Stimulated activated memory B cell treated with anti-CD40 and anti-IgM and Interleukin-4, amounts not matched to agents 10 μg/mL and 1 μg/mL and 100 μg/mL, for 72 hours (primary cell): ENCODE measurements at places on chromosomes 4 and X.

- no peak for ATAC-seq
These were observed 26.2 kb upstream of the SCRG1 start for GRCh38 chr4:173424899-173425805.

DNA sequence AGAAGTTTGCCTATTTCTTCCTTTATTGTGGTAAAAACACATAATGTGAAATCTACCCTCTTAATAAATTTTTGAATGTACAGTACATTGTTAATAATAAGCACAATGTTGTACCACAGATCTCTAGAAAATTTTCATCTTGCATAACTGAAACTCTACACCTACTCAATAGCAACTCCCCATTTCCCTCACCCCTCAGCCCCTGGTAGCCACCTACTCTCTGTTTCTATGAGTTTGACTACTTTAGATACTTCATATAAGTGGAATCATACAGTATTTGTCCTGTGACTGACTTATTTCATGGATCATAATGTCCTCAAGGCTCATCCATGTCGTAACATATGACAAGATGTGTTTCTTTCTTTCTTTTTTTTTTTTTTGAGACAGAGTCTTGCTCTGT, 446.4 kb downstream of the RPA4 start:
- no peak for ATAC-seq

DNA sequence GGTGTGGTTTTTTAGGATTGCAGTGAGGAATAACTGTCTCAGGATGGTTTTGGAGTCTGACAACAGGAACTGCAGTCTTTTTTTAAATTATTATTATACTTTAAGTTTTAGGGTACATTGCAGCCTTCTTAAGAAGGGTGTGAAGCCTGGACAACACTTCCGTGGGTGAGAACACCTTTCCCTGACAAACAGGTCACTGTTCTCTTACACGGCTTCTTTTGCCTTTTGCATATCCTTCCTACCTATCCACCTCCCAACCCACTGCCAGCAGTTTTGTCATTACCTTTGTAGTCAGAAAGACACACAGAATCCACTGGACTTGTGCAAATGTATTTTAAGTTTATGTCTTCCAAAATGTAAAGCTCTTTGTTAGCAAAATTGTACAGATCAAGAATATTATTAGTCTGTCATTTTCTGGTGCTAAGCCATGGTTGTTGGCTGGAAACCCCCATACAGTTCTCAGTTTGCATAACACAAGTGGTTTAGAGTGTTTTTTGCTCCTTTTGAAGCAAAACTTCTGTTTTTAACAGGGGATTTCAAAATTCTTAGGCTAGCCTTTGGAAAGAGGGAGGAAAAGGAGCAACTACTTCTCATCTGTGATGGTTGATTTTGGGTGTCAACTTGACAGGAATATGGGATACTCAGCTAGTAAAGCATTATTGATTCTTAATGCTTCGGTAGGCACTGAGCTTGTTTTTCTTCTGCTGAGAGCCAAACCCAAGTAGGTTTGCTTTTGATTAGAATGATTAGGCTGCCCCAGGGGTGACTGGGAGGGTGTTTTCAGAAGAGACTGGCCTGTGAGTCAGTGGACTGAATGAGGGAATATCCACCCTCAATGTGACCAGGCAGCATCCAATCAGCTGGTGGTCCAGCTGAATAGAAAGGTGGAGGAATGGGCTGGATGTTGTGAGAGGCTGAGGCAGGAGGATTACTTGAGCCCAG, 29.4 kb upstream of the KLHL2 start:
- peak; percentile 31 for ATAC-seq

DNA sequence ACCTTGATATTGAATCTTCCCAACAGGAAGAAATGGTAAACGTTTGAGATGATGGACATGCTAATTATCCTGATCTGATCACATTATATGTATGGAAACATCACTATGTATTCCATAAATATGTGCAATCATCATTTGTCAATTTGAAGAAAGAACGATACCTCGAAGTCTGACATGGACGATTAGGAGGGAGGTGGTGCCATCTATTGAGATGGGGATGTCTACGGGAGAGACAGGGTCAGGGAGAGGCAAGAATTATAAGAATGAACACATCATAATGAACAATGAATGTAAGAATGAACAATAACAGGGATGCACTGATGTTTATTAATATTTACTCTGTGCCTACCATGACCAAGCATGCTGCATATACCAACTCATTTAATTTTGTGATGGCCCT, 93.7 kb upstream of the SOD3 start:
- ATAC-seq = no peak

DNA sequence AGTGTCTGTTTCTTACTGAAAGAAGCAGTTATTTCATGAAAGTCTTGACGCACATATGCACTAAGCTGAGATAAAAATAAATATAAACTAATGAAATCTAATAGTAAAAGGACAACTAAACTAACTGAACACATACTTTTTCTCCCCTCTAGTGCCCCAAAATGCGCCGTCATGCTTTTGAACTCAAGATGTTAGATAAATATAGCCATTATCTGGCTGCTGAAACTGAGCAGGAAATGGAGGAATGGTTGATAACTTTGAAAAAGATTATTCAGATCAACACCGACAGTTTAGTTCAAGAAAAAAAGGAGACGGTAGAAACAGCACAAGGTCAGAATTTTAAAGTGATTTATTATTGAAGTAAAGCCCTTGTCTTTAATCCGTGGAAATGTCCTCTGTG, 70.2 kb downstream of the DOCK11 start:
- ATAC-seq = no peak

DNA sequence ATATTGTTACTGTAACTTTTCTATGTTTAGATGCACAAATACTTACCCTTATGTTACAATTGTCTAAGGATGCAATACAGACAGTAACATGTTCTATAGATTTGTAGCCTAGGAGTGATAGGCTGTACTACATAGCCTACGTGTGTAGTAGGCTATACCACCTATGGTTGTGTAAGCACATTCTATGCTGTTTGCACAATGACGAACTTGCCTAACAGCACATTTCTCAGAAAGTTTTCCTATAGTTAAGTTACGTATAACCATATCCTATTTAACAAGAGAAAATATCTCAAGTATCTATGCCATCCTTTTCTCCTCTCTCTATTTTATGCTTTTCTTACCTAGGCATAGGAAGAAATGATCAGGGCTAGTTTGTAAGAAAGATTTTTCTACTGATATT, 710.8 kb upstream of the HTR2C start:
- ATAC-seq = no peak

DNA sequence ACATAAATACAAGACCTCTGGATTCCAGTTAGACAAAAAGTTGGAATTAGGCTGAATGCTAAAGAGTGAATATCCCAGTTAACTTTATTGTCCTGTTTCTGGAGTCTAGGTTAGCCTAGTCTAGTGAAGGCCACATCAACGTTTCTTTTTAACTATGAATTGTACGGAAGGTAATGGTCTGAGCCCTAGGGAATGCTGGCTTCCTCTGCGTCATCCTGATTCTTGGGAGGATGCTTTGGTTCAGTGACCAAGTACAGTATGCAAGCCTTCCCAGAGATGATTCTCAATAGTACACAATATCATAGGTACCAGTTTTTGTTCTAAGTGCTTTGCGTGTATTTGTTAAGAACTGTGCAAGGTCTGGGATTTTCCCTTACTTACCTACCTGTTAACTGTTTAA, 11.8 kb downstream of the DIAPH2 start:
- ATAC-seq = no peak

DNA sequence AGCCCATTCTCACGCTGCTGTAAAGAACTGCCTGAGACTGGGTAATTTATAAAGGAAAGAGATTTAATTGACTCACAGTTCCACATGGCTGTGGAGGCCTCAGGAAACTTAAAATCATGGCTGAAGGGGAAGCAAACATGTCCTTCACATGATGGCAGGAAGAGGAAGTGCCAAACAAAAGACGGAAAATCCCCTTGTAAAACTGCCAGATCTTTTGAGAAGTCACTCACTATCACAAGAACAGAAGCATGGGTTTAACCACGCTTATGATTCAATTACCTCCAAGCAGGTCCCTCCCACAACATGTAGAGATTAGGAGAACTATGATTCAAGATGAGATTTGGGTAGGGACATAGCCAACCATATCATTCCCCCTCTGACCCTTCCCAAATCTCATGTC, 335.5 kb downstream of the IL15 start:
- ATAC-seq = no peak

- ATAC-seq = no peak
These were observed 6.4 kb downstream of the TRO start for GRCh38 chrX:54926978-54927377.

GRCh38 chr4:37892641-37893040, 1.8 kb downstream of the TBC1D1 start:
- peak; percentile 82 for ATAC-seq

DNA sequence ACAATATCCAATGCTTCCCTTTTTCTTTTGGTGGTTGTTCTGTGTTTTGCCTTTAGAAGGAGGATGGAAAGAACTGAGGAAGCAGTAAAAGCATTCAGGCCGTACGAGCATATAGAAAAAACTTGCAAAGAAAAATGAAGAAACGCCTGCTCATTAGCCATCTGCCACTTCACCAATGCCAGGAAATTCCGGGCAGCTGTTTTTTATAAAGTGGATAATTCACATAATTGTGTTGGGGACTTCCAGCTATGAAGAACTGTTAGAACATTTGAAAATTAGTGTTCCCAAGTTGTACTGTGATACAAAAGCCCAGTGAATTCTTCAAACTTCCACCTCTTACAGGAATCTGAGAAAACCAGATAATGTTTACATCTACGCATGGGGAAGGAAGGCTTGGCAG, 11.7 kb downstream of the RELL1 start:
- no peak for ATAC-seq

DNA sequence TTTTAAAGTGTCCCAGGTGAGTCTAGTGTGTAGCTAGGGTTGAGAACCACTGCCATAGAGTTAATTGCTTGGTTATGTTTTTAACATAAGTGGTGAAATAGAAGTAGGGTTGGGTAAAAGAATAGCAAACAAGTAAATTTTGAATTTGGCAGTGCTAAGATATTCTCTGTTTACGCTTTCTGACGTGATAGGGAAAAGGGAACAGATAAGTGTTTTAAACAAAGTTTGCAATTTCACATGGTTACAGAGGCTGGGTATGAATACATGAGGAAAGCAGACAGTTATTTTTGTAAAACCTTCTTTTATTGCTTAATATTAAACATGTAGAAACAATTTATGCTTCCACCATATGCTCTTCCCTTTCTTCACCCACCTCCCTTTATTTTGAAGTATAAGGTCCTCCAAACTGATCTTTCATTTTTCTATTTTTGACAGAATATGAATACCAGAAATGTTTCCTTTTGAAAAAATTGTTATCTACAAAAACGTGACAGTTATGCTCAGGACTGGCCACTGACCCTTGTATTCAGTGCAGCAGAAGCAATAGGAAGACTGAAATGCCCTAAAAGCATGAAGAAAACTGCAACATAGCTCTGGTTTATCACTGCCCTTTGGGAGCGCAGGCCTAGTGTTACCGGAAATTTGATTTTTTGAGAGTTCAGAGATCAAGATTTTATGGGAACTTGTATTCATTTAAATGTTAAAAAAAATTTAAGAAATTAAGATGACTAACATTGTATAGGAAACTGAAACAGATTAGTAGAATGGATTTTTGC, 214.4 kb upstream of the ARSJ start:
- no peak for ATAC-seq

- no peak for ATAC-seq
These were observed 27.6 kb downstream of the SMIM20 start for GRCh38 chr4:25941457-25942221.

DNA sequence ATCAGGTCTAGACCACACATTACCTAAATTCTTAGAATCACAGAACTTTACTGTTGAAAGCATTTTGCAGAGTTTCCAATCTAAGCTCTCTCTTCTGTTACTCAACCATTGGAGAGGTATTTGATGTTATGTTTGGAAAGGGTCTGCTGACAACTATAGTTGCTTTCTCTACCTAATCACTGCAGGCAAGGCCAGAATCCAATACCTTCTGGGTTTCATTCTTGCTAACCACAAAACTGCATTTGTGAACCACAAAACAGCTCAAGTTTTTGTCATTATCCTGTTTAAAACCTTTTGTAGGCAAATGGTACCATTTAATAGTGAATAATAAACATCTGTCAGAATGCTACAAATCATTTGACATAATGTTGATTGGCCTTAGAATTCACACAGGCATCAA, 380.1 kb downstream of the GASK1B start:
- no peak for ATAC-seq

DNA sequence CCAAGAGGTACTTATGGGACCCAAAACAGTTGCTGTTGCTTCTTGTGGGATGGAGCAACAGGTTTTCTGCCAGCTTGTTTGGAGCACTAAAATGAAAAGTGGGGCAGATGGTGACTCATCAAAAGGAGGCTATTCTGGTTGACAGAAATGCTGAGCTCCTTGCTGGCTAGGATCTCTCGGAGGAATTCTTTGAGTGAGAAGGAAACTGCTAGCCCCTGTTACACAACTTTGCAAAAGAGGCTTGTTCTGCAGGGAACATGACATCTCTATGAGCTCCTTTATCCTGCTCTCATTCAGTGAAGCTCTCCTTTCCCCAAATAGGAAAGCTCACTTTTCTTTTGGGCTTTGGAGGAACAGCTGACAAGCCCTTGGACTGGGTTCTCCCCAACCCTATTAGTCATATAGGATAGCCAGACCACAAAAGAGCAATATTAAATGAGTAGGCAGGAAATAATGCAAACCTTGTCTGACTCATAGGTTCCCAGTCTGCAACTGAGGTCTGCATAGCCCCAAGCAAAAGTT, 108.3 kb downstream of the CDS1 start:
- ATAC-seq = no peak

DNA sequence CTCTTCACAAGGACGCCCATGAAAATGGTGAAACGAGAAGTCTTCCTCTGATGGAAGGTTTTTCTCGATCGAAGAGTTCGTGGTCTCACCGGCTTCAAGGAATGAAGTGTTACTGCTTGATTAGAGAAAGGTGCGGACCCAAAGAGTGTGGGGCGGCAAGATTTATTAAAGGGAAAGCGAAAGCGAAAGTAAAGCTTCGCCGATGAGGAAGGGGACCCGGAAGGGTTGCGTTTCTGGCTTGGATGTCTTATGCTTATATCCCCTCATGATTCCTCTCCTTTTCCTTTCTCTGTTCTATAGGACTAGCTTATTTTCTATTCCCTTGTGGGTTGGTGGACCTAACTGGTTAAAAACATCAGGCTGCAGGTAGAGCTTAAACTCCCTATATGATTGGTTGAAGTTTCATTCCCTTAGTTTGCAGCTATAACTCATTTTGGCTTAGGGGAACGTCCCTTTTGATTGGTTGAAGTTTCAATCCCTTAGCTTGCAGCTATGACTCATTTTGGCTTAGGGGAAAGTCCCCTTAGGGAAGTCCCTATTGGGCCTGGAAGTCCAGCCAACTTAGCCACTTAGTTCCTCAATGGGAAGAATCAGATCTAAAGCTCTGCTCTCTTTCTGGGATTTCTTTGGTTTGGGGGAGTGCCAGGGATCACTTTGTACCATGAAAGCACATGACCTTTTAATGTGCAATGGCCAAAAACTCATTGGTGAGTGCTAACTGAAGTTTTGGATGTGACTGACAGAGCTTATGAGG, 1025.0 kb upstream of the PCDH10 start:
- ATAC-seq = no peak
